Fibroblast of skin of left biceps (primary cell): ENCODE measurements at places on chromosomes 7 and 10.

DNA sequence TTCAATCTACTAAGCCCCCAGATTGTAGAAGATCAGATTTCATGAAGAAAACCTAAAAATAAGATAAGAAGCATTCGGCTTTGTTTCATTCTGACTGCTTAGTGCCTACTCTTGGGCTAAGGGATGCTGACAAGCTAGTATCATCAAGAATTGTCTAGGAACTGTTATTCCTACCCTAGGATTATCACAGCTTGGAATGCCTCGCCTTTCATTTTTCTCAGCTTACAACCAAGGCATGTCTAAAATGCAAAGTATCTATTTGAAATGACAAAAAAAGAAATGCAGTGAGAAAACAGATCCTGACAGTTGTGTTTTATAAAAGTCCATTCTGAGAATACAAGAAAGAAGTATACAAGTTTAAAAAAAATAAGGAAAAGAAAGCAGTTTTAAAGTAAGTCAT is 441.0 kb downstream of the KCNMA1 start:
- no peak for DNase-seq

GRCh38 chr7:138442822-138443221 is 17.2 kb upstream of the TRIM24 start:
- no peak for DNase-seq

GRCh38 chr7:17530244-17530643 is 231.8 kb downstream of the AHR start:
- DNase-seq: no peak

DNA sequence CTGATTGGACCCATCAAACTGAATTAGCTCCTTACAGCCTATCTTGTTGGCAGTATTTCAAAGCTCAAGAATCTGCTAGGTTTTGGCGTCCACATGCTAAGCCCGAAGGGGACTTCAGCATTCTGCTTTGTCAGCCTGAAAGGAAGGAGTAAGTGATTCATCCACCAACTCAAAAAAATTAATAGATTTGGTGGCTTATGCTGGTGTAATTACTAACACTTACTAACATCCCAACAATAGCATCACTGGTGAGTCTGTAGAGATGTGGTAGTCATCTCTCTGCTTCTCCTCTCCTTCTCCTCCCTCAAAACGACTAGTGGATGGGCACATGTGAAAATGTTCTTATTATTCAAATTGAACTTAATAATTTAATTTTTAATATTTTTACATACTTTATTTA is 53.8 kb upstream of the EGR2 start:
- no peak for DNase-seq
